ENCODE measurements at places on chromosomes 7 and 10.

GRCh38 chr7:17963281-17963680 is 23.0 kb upstream of the SNX13 start:
- DNase-seq: no peak

GRCh38 chr7:90580051-90580450 is 16.1 kb upstream of the CDK14 start:
- no peak for DNase-seq

GRCh38 chr10:122233857-122234348 is 37.2 kb upstream of the BTBD16 start:
- no peak for DNase-seq

GRCh38 chr10:90399782-90400181 is 458.1 kb downstream of the HTR7 start:
- no peak for DNase-seq

DNA sequence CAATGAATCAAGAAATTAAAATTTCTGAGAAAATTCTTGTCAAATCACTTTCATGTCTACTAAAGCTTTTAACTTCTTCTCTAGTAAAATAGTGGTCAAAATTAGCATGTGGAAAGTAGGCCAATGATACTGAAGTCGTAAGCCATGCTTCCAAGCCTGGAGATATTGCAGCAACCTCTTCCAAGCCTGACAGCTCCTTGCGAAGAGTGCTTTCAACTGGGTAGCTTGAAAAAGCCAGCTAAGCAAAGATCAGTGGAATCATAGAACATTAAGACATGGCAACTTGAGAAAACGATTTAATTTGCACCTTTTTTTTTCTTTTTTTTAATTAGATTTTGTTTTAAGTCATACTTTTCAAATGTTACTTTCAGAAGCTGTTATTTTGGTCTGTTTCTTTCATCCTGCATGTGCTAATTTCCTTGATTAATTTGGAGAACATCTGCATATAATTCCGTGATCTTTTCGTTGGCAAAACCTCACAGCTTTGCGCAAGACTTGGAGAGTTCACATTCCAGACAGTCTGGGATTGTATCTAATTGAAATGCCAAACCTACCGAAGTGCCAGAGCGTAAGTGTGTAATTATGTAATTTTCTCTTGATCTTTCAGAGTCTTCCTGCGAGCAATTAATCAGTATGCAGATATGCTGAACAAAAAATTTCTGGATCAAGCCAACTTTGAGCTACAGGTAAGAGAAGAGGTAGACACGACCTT is 142.2 kb upstream of the INSYN2A start:
- no peak for DNase-seq

DNA sequence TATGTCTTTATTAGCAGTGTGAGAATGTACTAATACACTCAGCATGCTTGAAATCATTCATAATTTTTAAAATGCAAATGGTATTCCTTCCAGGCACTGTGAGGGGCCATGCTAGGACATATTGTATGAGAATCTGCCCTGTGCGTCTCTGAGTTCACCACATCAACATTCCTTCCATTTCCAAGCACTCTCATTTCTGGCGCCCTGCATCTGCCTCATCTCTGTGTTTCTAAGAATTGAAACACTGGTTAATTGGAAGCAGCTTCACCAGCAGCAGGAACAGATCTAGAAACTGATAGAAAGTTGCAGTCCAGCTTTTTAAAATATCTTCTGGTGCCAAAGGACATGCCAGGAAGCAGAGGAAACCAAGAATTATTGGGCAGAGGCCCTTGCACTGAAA is 555.9 kb upstream of the DPP6 start:
- DNase-seq: no peak

DNA sequence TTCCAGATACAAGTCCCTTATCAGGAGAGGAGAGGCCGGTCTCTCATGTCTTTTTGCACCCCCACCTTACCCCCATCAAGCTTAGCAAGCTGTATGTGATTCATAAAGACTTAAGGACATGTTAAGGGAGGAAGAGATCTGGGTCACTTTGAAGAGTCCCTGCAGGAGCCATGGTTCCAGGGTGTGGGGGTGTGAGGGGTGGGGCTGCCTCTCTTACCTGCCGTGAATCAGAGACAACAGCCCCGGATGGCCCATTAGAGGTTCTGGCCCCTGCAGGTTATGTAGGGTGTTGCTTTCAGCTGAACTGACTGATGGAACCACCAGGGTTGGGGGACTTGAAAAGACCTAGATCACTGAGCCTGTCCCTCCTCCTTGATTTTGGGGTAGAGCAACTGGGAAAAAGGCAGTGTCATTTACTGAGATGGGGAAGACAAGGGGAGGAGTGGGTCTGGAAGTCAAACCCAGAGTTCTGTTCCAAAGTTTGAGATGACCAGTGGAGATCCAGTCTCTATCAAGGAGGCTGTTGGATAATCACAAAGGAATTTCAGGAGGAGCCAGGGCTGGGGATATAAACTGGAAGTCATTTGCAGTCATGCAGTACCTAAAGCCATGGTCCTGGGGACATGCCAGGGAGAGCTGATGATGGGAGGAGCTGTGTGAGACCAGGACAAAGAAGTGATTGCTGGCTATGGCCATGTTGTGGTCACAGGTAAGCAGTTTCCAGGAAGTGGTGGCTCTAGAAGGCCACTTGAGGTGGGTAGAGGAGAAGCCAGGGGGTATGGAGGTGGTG is 23.1 kb downstream of the ADAMTS14 start:
- no peak for DNase-seq

- no peak for DNase-seq
These were observed 47.1 kb downstream of the PAPSS2 start for GRCh38 chr10:87706731-87707130.

DNA sequence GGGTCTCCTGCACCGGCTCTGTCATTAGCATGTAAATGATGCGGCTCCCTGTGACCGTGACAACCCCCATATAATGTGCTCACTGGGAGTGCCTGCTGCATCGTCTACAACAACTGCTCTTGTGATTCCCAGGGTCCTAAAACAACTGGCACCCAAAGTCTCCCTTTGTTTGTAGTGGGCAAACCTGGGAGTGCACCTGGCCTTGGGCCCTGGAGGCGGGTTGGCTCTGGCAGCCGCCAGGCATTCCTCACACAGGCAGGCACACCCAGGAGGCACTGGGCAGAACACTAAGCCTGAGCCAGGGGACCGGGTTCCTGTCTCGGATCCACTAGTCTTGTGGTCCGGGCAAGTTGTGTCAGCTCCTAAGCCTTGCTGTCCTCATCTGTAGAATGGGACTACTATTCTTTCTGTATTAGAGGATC is 115.5 kb upstream of the GPR26 start:
- DNase-seq: no peak

Data from smooth muscle cell of the brain vasculature (primary cell).